AG09319 (cell line): ENCODE measurements at places on chromosomes 7 and 10.

DNA sequence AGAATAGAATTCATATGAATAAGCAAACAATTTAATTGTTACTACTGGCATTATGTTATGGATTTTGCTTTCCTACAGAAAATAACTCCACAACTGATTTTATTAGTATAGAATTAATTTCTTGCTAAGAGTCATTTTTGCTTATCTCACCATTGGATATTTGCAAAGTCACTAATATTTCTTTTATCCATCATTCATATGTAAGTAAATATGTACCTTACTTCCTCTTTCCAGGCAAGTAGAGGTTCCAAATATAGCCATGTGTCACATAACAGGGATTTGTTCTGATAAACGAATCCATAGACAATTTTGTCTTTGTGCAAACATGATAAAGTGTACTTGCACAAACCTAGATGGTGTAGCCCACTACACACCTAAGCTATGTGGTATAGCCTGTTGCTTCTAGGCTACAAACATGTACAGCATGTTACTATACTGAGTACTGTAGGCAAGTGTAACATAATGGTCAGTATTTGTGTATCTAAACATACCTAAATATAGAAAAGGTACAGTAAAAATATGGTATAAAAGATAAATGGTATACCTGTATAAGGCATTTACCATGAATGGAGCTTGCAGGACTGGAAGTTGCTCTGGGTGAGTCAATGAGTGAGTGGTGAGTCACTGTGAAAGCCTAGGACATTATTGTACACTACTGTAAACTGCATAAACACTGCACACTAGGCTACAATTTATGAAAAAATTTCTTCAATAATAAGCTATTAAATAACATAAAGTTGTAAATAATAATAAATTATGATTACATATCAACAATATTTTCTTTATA lies 18.3 kb downstream of the KLLN start:
- no peak for DNase-seq

- no peak for DNase-seq
Observed at GRCh38 chr10:102300278-102300843, 55.0 kb downstream of the GBF1 start.

DNA sequence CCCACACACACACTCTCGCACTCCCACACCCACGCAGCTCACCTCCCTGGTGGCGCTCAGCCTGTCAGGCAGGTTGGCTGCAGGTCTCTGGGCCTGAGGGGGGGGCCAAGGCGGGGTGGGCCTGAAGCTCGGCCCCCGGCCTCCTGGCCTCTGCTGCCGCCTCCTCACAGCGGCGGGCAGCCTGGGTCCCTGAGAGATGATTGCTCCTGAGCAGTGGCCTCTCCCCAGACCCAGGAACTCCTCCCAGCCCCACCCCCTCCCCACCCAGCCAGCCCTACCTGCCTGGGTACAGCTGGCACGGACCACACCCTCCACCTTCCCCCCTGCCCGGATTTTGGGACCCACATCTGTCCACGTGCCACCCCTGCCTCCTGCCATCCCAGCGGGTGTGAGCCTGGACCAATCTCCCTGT lies 4.6 kb upstream of the TMEM184A start:
- DNase-seq: no peak

DNA sequence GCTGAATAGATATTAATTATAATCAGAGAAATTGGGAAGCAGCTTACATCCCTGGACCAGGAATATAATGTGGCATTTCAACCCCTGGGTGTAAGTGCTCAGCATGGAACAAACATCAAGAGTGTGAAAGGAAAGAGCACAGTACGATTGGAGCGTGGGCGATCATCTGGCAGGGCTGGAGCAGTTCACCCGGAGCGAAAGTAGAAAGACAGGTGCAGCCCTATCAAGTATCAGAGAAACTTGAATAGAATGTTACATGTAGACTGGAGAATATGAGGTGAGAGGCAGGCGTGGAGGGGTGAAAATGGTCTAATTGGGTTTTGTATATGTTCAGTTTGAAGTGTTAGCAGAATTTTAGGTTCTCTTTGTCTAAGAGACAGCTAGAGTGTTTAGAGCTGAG lies 303.0 kb downstream of the MDFIC start:
- no peak for DNase-seq

GRCh38 chr10:69870591-69870990 lies 68.9 kb downstream of the COL13A1 start:
- no peak for DNase-seq

DNA sequence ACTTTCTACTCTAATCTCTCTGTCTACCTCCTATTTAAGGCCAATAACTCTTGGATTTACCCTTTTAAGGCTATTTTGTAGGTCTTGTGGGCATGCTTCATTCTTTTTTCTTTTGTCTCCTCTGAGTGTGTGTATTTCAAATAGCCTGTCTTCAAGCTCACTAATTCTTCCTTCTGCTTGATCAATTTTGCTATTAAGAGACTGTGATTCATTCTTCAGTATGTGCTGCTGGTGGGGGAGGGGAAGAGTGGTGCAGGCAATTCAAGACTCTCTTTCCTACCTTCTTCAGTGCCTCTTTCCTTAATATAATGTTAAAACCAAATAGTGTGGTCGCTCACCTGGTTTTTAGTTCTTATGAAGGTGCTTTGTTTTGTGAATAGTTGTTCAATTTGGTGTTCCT lies 20.0 kb downstream of the ABCB1 start:
- no peak for DNase-seq

- no peak for DNase-seq
Observed at GRCh38 chr10:119454316-119454715, 88.2 kb downstream of the RGS10 start.

GRCh38 chr7:2472739-2473138 lies 3.5 kb downstream of the GRIFIN start:
- no peak for DNase-seq

DNA sequence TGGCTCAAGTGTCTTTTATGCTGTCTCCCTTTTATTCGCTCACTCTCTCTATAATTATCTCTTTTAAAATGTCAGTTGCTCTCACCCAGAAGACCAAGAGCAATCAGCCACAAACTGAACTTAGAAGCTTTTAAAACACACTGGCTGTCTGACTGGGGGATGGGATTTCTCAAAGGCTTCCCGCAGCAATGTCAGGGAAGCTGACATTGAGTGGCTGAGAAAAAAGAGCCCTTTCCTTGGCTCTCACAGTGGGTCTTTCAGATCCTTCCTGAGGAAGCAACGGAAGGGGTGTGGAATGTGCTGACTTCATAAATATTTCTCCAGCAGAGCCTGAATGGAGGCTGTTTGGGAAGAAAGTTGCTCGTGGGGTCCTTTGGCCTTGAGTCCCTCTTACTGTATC lies 445.7 kb upstream of the C7orf33 start:
- no peak for DNase-seq

DNA sequence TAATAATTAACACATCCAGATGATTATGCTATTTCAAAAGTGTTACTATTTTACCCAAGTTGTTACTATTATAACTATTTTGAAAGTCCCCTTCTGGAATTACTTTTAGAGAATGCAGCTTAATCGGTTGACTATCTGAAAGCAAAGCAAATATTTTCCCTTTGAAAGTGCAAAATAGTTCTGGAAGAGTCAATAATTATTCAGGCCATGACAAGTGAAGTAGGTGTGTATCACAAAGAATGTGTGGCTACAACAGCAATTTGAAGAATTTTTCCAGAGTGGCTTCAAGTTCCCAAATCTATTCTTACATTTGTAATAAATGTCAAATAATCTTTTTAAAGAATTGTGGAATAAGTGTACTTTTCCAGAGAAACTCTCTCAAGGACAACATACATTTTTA lies 42.8 kb downstream of the RNLS start:
- DNase-seq: no peak

GRCh38 chr10:124903111-124903510 lies 38.8 kb upstream of the ZRANB1 start:
- no peak for DNase-seq

DNA sequence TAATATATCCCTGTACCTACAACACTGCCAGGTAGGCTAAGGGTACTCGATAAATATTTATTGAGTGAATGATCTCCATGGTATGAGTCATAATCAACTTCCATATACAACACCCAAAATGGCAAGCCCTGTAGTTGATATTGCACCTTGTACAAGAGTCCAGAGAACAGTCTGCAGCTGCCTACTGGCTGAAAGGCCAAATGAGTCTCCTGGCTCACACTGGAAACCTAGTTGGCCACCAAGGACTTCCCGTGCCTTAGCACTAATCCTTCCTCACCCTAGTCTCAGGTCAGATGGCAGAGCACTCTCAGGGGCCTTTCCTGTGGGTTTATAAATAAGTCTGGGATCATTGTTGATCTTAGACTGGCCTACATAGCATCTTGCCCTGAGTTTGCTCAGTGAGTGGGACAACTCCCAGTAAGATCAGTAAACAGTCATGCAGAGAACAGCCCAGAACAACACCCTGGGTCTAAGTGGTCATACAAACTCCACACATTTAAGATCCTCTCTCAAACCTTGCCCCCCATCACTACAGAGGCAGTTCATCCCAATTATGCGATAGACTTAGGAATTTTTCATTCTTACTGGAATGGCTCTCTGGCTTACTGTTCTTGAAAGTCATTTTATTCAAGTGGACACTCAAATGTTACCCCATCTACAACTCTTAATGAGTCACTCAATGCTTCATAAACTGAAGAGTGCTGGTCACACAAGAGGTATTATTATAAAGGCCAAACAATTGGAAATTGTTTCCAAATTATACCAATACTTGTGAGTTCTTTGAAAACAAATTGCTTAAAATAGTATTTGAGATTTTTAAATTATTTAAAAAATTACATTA lies 14.7 kb upstream of the SLC16A9 start:
- DNase-seq: no peak

DNA sequence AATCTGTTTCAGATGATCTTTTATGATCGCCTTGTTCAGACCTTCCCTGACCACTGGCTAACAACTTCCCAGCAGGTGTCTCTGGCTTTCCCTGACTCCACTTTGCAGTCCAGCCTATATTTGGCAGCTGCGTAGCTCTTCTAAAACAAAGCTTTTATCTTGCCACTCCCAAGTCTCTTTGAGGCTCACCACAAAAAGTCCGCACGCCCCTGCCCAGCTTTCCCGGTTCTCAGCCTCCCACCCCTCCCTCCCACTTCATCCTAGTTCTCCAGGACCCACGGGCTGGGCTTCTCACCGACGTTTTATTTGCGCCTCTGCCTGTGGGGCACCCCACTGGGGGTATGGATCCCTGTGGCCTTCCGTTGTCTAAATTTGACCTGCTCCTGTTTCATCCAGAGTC lies 58.9 kb upstream of the USP6NL start:
- DNase-seq: no peak

DNA sequence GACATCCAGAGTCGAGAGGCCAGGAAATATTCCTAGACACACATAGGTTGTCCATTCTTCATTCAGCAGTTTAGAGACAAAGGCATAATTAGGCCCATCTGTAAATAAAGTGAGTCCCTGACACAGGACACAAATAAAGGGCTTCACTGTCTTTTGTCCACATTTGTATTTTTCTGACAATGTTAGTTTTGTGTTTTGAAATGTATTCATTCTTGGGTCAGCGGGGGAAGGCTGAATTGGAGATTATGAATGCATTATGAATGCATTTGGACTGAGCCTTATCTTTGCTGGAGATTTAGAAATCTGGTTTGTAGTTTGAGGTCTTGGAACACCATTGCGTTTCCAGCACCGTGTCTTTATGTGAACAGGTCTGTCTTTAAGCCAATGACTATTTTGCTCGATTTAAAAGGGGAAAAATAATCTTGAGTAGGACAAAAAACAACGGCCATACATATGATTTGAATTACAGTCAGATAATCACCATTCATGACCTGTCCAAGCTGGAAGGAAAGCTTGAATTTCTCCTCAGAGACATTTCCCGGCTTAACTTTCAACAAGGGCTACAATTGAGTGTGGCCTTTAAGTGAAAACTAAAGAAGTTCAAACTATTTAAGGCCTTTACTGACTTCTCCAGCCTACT lies 334.8 kb downstream of the WDR11 start:
- DNase-seq: no peak

- no peak for DNase-seq
Observed at GRCh38 chr10:11425296-11425610, 186.2 kb downstream of the USP6NL start.

GRCh38 chr10:123903621-123904020 lies 12.0 kb upstream of the CPXM2 start:
- no peak for DNase-seq

GRCh38 chr7:158063850-158064610 lies 523.6 kb downstream of the PTPRN2 start:
- no peak for DNase-seq

- no peak for DNase-seq
Observed at GRCh38 chr7:106273009-106273668, 11.6 kb downstream of the NAMPT start.

DNA sequence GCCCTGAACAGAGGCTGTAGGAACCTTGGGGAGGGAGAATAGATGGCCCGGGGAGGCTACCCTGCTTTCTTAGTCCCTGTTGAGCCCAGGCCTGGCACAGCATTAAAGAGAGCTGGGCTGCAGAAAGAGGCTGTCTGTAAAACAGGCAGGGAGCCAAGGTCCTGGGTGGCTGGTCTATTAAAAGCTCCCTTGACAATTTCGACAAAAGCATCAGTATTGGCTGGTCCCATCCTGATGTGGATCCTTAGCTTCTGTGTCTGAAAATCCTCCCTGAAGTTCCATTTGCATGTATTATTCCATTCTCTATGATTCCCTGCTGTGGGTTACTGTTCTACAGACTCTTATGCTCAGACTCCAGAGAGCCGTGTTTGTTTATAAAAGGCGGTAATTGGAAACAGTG lies 158.5 kb downstream of the GALNT17 start:
- DNase-seq: no peak

DNA sequence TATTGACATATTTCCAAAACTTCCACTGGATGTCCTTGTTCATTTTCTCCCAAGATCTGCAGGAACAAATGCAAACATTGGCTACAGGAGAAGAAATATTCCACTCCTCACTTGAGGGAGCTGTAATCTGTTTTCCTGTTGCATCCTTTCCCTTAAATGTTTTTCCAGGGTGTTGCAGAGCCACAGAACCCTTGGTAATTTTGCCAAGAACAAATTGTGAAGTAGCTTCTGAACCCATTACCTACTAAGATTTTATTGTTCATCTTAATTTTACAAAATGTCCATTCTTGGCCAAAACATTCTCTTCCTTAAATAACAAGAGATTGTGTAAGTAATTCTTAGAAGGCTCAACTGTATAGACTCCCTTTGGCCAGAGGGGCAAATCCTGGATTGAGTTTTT lies 177.0 kb downstream of the GNAT3 start:
- no peak for DNase-seq
